ENCODE measurements at places on chromosomes 5 and 9.
A peak's percentile ranks its signal among the peaks of the same experiment; 100 is the strongest.

DNA sequence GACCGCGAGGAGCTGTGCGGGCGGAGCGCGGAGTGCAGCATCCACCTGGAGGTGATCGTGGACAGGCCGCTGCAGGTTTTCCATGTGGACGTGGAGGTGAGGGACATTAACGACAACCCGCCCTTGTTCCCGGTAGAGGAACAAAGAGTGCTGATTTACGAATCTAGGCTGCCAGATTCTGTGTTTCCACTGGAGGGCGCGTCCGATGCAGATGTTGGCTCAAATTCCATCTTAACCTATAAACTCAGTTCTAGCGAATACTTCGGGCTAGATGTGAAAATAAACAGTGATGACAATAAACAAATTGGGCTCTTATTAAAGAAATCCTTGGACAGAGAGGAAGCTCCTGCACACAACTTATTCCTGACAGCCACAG, 590 bp downstream of the PCDHA6 start:
- DNase-seq = no peak

GRCh38 chr5:22050931-22051330, 802.2 kb downstream of the CDH12 start:
- DNase-seq = no peak

DNA sequence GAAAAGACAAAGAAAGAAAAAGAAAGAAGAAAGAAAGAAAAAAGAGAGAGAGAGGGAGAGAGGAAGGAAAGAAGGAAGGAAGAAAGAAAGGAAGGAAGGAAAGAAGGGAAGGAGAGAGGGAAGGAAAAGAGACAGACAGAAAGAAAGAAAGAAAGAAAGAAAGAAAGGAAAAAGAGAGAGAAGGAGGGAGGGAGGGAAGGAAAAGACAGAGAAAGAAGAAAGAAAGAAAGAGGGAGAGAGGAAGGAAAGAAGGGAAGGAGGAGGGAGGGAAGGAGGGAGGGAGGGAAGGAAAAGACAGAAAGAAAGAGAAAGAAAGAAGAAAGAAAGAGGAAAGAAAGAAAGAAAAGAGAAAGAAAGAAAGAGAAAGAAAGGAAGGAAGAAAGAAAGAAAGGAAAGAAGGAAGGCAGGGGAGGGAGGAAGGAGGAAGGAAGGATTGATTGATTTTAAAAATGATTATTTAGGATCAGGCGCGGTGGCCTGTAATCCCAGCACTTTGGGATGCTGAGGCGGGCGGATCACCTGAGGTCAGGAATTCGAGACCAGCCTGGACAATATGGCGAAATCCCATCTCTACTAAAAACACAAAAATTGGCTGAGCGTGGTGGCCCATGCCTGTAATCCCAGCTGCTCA, 23.3 kb upstream of the TOR1B start:
- no peak for DNase-seq

DNA sequence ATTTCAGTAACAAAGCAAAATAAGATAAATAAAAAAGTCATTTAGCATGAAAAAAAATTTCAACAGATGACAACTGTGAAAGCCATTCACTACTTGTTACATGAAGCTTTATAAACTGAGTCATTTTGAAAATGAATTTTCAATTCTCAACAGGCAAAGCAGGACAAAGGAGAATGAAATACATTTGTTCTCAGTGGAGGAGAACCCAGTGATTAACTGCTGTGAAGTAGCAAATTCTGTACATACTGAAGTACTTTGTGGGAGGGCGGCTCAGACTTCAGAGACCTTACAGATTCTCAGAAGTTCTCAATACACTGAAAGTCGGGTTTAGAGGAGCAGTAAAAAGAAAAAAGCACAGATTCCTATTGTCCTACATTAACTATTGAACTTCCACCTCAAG, 21.7 kb downstream of the SKIC3 start:
- DNase-seq = no peak

GRCh38 chr9:16191691-16192402, 639.0 kb downstream of the CCDC171 start:
- peak; percentile 62 for DNase-seq

- no peak for DNase-seq
These were observed 855 bp downstream of the MCC start for GRCh38 chr5:113487416-113487780.

- DNase-seq = no peak
These were observed 192.1 kb downstream of the SPATA31D1 start for GRCh38 chr9:82180711-82181110.

GRCh38 chr9:125343518-125344275, 82.1 kb downstream of the GAPVD1 start:
- DNase-seq = no peak

- no peak for DNase-seq
These were observed 89.4 kb downstream of the ANGPTL2 start for GRCh38 chr9:127033061-127033460.

GRCh38 chr5:172163346-172163745, 24.7 kb downstream of the STK10 start:
- peak; percentile 80 for DNase-seq

GRCh38 chr5:139855946-139856540, 60.4 kb downstream of the PSD2 start:
- DNase-seq = no peak

GRCh38 chr9:12774861-12775678, at the start of gene LURAP1L:
Gene LURAP1L (plus strand): TSS chr9:12775020. CDS start chr9:12775716, 696 bp downstream.
- peak; percentile 78 for DNase-seq

GRCh38 chr9:70119786-70120185, 76.1 kb downstream of the MAMDC2 start:
- no peak for DNase-seq

DNA sequence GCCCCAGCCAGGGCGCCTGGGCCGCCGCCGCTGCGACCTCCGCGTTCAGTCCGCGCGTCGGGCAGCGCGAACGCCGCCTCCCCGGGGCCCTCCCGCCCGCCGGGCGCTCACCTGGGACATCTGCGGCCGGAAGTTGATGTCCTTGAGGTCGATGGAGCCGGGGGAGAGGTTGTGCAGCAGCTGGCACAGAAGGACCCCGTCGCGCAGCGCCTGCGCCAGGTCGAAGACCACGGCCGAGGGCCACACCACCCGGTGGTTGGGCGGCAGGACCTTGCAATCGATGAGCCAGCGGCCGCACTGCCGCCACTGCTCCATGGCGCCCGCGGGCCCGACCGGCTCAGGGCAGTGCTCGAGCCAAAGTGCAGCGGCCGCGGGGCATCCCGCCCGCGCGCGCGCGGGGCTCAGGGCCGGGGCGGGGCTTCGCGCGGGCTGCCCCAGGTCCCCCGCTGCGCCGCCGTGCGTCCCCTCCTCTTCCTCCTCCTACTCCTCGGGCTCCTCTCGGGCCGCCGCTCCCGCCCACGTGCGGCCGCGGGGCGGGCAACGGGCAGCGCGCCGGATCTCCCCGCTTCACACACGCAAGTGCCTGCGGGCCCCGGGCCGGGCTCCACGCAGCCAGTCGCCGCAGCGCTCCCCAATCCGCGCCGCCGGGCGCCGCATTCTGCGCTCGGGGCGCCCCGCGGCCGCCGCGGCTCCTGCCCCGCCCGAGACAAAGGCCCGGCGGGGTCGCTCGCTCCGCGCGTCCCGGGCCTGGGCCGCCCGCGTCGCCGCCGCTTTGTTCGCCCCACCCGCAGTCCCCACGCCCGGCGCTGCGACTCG, at the start of gene VAV2:
Gene VAV2 (minus strand): TSS at position 361 of the 816 bp plus-strand sequence. CDS start 46 bp downstream, at position 315.
- peak; percentile 53 for DNase-seq

DNA sequence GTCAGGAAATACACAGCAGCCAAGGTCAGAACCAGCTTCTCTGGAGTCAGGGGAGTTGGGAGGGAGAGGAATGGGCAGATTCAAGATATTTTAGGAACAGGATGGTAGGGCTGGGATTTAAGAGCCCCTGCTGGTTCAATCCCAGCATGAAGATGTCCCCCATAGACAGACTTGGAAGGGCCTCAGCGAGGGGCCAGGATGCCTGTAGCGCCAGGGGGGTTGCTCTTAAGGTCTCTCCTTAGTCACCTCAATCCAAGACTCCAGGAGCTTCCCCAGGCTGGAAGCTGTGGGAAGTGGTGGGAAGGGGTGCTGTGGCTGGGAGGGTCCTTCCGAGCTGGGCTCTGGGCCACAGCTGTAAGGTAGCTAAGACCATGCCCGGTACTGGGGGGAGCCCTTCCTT, 8.1 kb upstream of the TSPAN17 start:
- no peak for DNase-seq

DNA sequence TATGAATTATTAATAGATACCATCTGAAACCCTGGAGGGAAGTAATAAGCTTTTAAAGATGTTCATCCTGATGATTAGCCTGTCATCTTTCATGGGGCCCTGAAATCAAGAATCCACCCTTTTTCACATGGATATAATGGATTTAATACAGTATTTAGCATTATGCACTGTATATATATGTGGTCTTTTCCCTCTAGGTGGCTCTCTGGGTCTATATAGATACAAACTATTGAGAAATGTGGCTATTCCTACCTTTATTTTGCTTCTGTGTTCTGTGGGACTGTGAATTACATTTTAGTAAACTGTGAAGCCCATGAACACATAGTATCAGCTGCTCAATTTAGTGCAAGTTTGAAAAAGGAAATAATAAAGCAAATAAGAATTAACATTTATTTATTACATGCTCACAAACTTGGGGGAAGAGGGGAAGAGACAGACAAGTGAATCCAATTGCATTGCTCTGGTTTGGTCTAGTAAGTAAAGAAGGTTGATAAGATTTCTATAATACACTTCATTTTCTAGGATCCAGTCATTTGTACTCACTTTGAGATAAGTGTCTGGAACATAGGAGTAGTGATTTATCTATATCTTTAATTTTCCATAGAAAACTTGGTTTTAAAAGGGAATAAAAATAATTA, 112.2 kb downstream of the SCAMP1 start:
- DNase-seq = no peak

GRCh38 chr5:80407735-80408483, at the start of gene ZFYVE16:
Gene ZFYVE16 (plus strand): TSS chr5:80408064. CDS start chr5:80434148, 26,084 bp downstream.
- DNase-seq = peak; percentile 98

Data from Ammon's horn (tissue), 1 donor.